Fibroblast of upper back skin (primary cell): ENCODE measurements at places on chromosomes 13 and 19.
A peak's percentile ranks its signal among the peaks of the same experiment; 100 is the strongest.

GRCh38 chr19:1315470-1316166 is 29.9 kb downstream of the EFNA2 start:
- peak; percentile 34 for DNase-seq

DNA sequence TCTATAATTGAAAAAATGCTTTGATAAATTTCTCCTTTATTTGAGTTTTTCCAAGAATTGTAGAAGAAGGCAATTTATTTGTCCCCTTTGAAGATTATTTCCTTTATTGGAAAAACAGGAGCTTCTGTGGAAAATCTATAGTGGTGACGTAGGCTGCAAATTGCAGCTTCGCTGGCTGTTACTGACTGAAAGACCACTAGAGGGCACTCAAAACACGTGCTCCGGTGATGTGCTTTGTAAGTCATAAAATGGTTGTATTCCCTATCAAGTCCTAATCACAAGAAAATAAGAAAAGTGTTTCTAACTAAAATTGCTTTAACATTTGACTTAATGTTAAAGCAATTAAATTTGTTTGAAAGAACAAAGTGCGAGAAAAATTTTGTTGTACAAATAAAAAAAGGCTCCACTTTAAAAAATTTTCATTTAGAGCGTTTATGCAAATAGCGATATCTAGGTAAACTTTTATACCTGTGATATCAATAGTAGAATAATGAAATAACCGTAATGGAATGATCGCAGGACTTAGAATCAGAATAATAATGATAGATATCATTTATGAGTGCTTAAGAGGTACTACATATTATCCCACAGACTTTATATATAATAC is 638.2 kb upstream of the SPRY2 start:
- peak; percentile 64 for DNase-seq

DNA sequence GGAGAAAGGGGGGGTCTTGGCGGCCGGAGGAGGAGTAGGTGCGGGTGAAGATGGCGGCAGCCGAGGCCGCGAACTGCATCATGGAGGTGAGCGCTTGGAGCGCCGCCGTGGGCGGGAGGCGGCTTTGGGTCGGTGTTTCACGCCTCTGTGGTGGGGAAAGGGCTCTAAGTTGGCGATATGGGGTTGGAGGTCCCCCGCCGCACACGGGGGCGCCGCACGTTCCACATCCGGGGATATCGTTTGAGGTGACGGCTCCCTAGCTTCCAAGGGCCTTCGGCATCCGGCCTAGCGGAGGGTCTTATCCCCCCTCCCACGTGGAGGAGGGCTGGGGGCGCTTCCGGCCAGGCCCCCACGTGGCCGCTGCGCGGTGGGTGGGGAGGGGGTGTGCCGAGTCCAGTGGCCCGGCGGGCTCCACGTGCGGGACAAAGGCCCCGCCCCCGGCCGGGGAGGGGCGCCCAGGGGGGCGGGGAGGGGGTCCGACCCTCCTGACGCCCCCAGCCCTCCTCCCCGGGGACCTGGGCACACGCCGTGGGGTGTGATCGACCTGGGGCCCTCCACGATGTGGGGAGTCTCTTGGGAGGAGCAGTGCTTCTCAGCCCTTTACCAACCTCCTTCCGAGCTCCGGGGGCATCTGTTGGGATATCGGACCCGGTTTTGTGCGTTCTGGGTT is at the start of gene PRMT1:
Gene PRMT1 (plus strand): TSS at position 41 of the 670 bp plus-strand sequence. CDS start 10 bp downstream, at position 51.
- DNase-seq, result peak; percentile 41

- DNase-seq, result peak; percentile 32
Measured at GRCh38 chr13:32045982-32046785, 14.6 kb downstream of the FRY start.

GRCh38 chr13:30410705-30411125 is 11.6 kb upstream of the UBE2L5 start:
- no peak for DNase-seq

DNA sequence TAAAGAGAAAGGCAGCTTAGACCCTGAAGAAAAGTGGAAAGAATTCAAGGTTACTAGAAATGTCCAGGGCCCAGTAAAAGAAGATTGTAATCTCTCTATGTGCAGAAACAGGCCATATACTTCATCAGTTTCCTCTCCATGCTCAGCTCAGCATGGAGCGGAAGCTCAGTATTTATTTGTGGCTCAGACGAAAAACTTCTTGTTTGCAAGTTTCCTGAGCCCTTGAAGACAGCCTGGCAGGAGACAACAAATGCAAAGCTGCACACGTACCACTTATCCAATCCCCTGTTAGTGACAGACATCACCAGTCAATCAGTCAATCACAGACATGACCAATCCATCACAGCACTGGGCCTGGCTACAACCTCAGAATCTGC is 8.1 kb upstream of the KLF2 start:
- no peak for DNase-seq

GRCh38 chr13:111219280-111219679 is 101.2 kb upstream of the TEX29 start:
- DNase-seq, result peak; percentile 79

DNA sequence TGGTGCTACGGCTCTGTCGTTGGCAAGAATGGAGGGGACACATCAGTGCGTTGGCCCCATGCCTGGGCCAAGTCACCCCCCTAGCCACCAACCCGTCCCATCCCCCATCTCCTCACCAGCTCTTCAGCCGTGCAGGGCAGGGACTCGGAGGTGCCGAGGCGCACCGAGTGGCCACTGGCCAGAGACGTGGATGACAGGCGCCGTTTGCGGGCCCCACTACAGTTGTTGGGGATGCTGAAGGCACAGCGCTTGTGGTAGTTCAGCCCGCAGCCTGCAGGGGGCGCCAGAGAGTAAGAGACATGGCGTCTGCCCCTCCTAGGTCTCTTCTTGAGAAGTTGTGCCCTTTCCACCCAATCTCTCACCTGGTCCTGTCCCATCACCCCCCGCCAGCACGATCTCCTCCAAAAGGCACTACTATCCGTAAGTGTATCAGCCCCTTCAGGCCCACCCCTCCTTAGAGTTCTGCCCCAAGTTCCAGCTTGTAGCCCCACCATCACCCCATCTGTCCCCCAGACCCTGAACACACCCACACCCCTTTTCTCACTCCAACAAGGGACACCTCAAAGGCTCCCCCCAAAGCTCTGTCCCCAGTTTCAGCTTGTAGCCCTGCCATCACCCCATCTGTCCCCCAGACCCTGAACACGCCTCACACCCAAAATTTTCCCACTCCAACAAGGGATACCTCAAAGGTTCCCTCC is 12.4 kb downstream of the PRKD2 start:
- DNase-seq, result peak; percentile 36

- DNase-seq, result peak; percentile 11
Measured at GRCh38 chr19:47032171-47032811, 12.7 kb downstream of the NPAS1 start.

- no peak for DNase-seq
Measured at GRCh38 chr19:42397263-42398166, 7.4 kb upstream of the CNFN start.

DNA sequence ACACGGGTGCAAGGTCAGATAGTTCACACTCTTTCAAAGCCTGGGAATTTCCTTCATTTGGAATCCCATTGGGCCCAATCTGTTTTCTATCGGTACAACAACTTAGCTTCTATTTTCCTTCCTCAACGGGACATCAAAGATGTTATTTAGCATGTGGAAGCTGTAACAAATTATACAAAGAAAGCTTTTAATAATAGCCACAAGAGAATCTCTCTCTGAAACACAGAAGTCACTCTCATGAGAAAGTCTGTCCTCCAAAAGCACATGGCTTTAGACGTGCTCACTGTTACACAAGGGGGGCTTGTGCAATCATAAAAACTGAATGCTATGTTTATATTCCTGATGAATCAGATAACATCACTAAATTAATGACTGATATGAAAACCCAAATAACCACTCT is 28.9 kb upstream of the CYSLTR2 start:
- no peak for DNase-seq

DNA sequence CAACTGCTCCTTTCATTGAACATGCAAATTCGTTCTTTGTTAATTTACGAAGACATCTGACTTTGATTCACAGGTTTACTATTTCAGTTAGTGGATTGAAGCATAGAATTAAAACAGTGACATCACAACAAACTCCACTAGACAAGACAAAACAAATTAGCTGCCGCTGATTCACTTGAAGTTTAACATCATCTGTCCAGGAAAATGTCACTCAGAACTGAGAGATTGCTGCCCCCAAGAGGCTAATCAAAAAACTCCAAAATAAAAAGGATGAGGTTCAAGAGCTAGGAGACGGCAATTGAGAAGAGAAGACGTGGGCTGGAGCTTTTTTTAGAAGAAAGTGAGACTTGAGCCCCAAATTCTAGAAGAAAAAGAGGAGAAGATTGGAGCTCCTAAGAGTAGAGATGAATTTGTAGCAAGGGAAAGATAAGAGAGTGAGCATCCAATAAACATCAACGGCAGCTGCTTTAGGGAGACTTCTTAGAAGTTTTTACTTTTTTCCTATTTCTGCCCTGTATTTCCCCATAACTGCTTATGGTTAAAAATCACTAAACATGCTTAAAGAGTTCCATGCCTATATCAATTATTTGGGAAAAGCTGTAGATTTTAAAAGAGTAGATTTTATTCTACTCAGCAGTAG is 40.8 kb upstream of the TPP2 start:
- peak; percentile 45 for DNase-seq

DNA sequence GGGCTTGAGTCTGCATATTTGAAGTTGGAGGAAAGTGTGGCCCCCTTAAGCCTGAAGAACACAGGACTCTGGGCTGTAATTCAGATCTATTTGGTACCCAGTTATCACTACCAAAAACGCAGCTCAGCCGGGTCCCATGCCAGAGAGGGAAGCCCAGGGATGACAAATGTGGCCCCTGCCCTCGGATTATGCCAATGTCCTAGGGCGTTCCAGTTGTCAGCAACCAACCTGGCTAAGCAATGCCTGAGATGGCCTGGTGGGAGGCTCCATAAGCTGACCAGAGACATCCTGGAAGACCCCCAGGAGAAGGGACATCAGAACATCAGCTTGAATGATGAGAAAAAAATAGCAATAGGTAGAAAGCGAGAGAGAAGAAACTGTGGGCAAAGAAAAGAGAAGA is 79.6 kb upstream of the UQCRFS1 start:
- no peak for DNase-seq

DNA sequence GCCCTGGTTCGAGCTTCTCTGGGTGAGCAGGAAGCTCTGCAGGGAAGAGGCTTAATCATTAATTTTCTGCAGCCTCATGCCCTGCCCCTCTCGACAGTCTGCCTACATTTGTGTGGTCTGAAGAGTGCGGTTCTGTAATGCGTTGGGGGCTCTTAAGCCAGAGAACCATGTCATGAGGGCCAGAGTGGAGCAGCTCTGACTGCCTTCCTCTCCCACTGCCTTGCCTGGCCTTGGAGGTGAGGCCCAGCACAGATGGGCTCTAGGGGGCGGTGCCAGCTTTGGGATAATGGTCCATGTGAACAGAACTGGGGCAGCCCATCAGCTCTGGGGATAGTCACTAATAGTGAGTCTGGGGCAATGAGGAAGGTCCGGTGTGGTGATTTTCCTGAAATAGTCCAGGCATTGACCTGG is 5.7 kb downstream of the FGF9 start:
- no peak for DNase-seq

GRCh38 chr19:18333680-18334079 is 6.7 kb upstream of the PGPEP1 start:
- DNase-seq, result no peak

GRCh38 chr13:106426909-106427308 is 108.6 kb downstream of the EFNB2 start:
- DNase-seq, result no peak

- no peak for DNase-seq
Measured at GRCh38 chr13:74158571-74159352, 24.6 kb upstream of the KLF12 start.

- no peak for DNase-seq
Measured at GRCh38 chr13:91904005-91904404, 505.6 kb downstream of the GPC5 start.

GRCh38 chr19:33175886-33176669 is 18.1 kb upstream of the LRP3 start:
- DNase-seq, result peak; percentile 28

DNA sequence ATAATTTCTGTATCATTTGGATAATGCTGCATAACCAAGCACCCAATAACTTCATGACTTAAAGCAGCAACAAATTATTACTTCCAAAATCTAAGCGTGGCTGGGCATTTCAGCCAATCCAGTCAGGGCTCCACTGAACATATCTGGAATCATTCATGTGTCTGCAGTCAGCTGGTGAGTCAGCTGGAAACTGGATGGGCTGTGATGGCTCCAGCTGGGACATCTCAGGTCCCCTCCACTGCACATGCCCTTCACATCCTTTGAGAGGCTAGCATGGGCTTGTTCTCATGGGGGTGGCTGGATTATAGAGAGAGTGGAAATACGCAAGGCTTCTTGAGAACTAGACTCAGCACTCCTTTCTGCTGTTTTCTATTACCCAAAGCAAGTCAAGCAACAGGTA is 961.9 kb downstream of the DIAPH3 start:
- no peak for DNase-seq

- no peak for DNase-seq
Measured at GRCh38 chr13:69970520-69970919, 137.1 kb upstream of the ATXN8OS start.

DNA sequence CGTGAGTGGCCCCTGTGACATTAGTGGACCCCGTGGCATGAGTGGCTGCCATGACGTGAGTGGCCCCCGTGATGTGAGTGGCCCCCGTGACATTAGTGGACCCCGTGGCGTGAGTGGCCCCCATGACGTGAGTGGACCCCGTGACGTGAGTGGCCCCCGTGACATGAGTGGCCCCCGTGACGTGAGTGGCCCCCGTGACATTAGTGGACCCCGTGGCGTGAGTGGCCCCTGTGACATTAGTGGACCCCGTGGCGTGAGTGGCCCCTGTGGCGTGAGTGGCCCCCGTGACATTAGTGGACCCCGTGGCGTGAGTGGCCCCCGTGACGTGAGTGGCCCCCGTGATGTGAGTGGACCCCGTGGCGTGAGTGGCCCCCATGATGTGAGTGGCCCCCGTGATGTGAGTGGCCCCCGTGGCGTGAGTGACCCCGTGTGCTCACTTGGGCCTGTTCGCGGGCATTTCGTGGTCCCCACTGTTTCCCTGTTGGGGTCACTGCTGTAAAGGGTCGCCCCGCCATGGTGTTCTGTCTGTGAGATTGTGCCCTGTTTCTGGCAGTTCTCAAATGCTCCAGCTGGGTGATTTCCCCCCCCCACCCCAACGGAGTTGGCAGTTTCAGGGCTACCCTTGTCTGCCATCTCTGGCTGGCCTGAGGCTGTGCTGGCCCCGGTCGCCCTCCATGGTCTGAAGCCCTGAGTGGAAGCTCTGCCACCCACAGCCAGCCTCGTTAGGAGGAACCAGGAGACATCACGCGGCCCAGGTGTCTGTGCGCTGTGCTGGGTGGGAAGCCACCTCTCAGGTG is 64.2 kb downstream of the MCF2L start:
- DNase-seq, result no peak

DNA sequence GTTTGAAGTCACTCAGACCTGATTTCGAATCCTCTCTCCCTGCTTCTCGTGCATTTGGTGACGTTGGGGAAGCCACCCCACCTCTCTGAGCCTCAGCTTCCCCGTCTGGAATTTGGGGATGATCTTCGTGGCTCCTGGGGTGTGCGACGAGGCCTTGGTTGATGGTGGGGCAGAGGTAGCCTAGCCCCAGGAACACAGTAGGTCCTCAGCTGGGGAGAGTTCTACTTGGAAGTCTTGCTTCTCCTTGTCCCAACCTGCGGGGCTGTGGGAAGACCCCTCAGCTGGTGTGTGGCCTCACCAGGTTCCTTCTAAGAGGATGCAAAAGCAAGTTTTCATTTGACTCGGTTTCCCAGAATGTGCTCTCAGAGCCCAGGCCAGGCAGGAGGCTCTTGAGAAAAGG is 13.1 kb downstream of the HPN start:
- DNase-seq, result no peak

GRCh38 chr13:78592584-78592983 is 10.8 kb downstream of the POU4F1 start:
- no peak for DNase-seq

GRCh38 chr19:55482156-55482961 is 2.6 kb upstream of the NAT14 start:
- DNase-seq, result no peak

GRCh38 chr13:96710166-96710862 is 284.0 kb downstream of the OXGR1 start:
- no peak for DNase-seq
